ENCODE measurements at places on chromosomes 16 and 17. TPM values are rescaled to one million over a fixed set of nuclear protein-coding genes. Genes with fewer than 3 reads are reported as not detected.

DNA sequence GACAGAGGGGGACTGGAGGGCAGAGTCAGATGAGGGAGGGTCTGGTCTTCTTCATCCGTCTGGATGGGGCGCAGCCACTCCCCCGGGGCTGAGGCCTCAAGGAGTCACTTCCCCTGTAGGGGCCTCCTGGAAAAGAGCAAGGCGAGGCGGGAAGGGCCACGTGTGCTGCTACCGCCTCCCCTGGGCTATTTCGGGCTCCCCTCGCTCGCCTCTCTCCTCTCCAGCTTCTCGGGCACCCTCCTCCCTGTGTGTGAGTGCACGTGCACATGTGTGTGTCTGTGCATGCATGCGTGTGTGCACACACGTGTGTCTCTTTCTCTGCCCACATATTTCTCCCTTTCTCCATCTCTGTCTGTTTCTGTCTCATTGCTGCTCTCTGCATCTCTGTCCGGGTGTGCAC is 10.1 kb downstream of the GSG1L start:
- H3K4me3 ChIP-seq, result no peak overlapping the region
- H3K36me3 ChIP-seq, result no peaks in the 10 kb centered on the region
- H3K27me3 ChIP-seq, result peaks cover 3% of the 10 kb centered on the region
- DNase-seq, result no peak
- no peaks in the 10 kb centered on the region for H3K4me1 ChIP-seq
- H3K27ac ChIP-seq, result no peak overlapping the region

PRSS53 gene
- 1.9 TPM for polyA plus RNA-seq

ABCC6 gene
- 17.2 TPM for polyA plus RNA-seq

- H3K4me1 ChIP-seq, result peaks cover 4% of the 10 kb centered on the region
- DNase-seq, result no peak
- no peak overlapping the region for H3K27ac ChIP-seq
Measured at GRCh38 chr17:43011728-43012472, 5.3 kb downstream of the IFI35 start.

DNA sequence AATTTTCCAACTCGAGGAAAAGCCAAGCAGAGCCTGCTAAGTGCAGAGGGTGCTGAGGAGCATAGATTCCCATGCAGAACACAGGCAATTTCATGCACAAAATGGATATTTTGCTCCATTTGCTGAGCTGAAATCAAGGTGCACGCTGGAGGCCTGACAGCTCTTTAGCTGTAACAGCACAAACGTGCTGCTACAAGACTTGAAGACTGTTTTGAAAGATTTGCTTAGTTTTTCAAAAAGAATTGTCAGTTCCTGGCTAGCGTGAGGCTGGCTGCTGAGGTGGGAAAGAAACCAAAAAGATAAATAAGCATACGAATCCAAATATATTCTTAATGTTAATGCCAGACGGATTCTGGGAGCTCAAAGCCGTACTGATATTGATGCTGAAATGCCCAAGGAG is 309.0 kb upstream of the MAF start:
- H3K27ac ChIP-seq, result no peak overlapping the region
- H3K4me1 ChIP-seq, result no peaks in the 10 kb centered on the region
- H3K27me3 ChIP-seq, result no peaks in the 10 kb centered on the region
- no peak for DNase-seq
- H3K4me3 ChIP-seq, result no peak overlapping the region

CTRB2 gene
- not detected for polyA plus RNA-seq

HCRT gene
- polyA plus RNA-seq, result not detected

DNA sequence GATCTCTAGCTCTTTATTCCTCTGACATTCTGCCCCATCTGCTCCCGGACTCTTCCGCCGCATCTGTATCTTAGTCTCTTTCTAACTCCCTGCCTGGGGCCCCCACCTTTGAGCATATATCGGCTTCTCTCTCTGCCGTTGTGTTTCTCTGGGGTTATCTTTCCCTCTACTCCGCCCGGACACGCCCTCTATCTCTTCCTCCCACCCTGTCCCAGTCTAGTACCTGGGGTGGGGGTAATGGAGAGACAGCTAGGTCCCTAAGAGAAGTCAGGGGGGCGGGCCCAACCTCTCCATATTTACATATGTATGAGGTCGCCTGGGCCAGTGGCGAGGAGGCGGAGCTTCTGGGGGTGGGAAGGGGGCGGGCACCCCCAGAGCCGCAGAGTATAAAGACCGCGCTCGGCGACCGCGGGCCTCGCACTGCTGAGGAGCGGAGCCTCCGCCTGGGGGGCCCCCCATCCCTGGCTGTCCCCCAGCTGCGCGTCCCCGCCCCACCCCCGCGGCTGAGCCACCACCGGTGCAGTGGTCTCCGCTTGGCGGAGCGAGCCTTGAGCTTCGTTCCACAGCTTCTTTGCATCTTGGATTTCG is at the start of gene ATP1B2:
Gene ATP1B2 (plus strand): TSS at position 418 of the 588 bp plus-strand sequence. CDS start 593 bp downstream, outside the sequence.
- peak within 1 kb of the TSS; percentile 37 for H3K4me3 ChIP-seq
- H3K27ac ChIP-seq, result no peak within 1 kb of the TSS
- peaks cover 20% of the 10 kb centered on the region for H3K4me1 ChIP-seq
- H3K27me3 ChIP-seq, result peaks cover 15% of the 10 kb centered on the region

DNA sequence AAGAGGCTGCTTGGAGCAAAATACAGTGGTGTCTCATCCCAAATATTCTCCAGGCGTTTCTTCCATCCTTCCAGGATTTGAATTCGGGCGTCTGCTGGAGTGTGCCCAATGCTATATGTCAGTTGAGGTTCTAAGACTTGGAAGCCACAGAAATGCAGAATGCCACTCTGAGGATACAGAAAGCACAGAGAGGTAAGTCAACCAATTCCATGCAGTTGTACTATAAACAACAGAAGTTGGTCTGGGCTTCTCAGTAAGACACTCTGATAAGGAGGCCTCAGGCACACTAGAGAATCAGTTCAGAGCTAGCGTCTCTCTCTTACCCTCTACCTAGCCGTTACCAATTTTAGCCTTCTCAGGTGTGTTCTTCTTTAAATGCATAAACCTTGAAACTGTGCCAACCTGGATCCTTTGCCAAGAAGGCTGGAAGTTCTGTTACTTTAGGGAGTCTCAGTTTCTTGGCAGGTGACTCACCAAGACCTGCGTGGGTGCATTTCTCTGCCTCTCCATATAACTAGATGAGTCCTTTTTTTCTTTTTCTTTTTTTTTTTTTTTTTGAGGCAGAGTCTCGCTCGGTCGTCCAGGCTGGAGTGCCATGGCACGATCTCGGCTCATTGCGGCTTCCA is 15.1 kb downstream of the NQO1 start:
- H3K4me1 ChIP-seq, result peaks cover 5% of the 10 kb centered on the region
- peaks cover 67% of the 10 kb centered on the region for H3K36me3 ChIP-seq
- no peak overlapping the region for H3K4me3 ChIP-seq

DNA sequence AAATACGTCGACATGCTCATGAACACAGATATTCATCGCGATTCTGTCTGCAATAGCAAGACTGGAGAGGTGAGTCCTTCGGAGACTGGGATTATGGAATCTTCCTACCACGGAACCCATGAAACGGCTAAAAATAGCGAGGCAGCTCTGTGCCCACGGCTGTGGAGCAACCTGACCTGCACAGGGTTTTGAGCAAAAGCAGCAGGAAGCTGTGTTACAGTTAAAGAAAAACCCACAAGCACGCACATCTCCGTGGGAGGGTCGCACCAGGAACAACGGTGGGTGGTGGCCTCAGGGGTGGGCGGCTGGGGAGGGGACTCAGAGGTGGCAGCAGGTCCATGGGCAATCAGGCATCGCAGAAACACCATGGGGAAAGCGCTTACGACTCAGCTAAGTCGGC is 24.8 kb downstream of the SLC38A10 start:
- H3K4me3 ChIP-seq, result no peak overlapping the region
- H3K27ac ChIP-seq, result peak overlapping the region; percentile 28
- DNase-seq, result no peak
- no peaks in the 10 kb centered on the region for H3K4me1 ChIP-seq

DNA sequence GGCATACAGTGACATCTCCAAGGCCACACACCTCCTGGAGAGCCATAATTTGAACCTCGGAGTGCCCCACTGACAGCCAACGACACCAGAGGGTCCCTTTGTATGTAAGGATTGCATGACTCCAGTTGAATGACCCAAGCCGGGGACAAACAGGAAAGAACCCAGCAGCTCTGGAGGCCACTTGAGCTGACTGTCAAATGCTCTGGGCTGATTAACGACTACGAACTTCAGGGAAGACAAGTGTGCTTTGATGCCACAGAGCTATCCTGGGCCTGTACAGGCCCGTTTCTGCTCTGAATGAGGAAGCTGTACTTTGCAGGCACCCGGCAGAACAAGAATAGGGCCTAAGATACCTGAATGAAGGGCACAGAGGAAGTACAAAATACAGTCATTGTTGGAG is 404.6 kb downstream of the SLC39A11 start:
- no peak overlapping the region for H3K4me3 ChIP-seq
- no peak overlapping the region for H3K27ac ChIP-seq
- no peaks in the 10 kb centered on the region for H3K27me3 ChIP-seq

ADGRG1 gene
- 19.4 TPM for polyA plus RNA-seq

DNA sequence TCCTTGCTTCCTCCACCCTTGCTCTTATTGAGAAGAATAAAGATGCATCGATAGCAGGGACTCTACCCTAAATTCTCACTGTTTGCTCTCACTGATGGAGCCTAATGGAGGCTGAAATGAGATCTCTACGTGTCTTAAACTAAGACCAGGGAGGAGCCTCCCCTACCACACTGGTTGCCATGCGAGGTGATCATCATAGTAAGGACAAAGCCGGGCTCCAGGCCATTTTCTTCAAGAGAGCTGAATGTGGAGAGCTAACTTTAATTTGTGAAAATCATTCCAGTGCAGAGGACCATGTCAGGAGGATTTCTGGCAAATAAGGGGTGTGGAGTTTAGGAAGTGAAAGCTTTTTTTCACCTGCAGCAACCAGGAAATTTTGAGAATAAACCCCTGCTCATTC is 5.6 kb downstream of the CDH11 start:
- no peak overlapping the region for H3K27ac ChIP-seq
- peaks cover 32% of the 10 kb centered on the region for H3K27me3 ChIP-seq
- DNase-seq, result no peak
- H3K36me3 ChIP-seq, result no peaks in the 10 kb centered on the region
- no peaks in the 10 kb centered on the region for H3K4me1 ChIP-seq

GRCh38 chr16:21326459-21326858 is 48.4 kb upstream of the CRYM start:
- H3K36me3 ChIP-seq, result no peaks in the 10 kb centered on the region
- H3K4me3 ChIP-seq, result no peak overlapping the region
- no peaks in the 10 kb centered on the region for H3K4me1 ChIP-seq
- no peak overlapping the region for H3K27ac ChIP-seq

TP53TG3B gene
- not detected for polyA plus RNA-seq

CA7 gene
- polyA plus RNA-seq, result not detected

DNA sequence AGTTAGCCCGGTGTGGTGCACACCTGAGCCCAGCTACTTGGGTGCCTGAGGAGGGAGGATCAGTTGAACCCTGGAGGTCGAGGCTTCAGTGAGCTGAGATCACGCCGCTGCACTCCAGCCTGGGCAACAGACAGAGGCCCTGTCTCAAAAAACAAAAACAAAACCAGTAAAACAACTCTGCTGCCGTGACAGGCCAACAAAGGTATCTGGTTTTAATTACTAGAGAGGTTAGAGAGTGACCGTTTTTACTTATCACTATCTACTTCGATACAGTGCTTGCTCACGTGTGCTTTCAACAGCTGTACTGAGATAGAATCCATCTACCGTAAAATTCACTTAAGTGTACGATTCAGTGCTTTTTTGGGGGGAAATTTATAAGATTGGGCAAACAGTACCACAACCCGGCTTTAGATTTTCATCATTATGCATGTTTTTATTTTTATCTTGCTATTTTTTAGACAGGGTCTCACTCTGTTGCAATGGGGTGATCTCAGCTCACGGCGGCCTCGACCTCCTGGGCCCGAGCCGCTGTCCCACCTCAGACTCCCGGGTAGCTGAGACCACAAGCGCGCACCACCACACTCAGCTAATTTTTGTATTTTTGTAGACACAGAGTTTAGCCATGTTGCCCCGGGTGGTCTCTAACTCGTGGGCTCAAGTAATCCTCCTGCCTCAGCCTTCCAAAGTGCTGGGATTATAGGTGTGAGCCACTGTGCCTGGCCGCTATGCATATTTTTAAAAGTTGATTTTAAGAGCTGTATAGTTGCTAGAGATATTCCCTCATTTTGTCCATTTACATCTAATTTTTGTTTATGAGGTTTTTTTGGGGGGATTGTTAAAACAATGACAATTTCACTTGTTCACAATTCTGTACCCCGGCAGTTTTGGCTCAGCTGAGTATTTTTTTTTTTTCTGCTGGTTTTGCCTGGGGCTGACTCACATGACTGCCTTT is 30.9 kb downstream of the SERPINF1 start:
- H3K27me3 ChIP-seq, result no peaks in the 10 kb centered on the region
- peaks cover 8% of the 10 kb centered on the region for H3K36me3 ChIP-seq
- H3K4me1 ChIP-seq, result peaks cover 4% of the 10 kb centered on the region
- H3K4me3 ChIP-seq, result no peak overlapping the region
- DNase-seq, result no peak

All from left lung (tissue), 14 donors.